ENCODE measurements at places on chromosomes 3 and 15.

- no peak for DNase-seq
Measured at GRCh38 chr15:50189633-50190032, 7.6 kb downstream of the SLC27A2 start.

- DNase-seq = no peak
Measured at GRCh38 chr3:173732237-173732636, 334.7 kb downstream of the NLGN1 start.

- no peak for DNase-seq
Measured at GRCh38 chr3:112602217-112602838, 38.6 kb downstream of the CCDC80 start.

DNA sequence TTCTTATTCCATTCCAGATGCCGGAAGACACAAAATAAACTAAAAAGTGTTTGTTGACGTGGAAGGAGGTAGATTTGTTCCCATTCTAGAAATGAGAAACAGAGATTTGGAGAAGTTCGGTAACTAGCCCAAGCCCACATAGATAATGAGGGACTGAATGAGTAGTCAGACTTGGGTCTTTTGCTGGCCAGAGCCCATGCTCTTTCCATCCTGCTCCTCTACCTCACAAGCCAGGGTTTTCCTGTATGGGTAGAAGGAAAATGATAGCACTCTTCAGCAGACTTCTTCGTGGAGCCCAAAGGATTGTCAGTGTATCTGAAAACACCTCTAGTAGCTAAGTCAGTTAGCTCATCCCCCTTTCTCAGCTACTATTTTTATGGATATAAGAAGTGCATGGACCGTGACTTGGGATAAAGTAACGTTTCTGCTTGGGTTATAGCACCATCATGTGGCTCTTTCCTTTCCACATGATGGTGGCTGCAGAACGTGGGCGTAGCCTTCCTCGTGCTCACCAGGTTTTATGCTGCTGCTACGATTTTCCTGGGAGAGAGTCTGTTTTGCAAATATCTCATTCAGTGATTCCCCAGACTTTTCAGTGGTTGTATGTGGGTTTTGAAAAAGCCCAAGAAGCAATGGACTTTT is 84.6 kb downstream of the DGKG start:
- DNase-seq = no peak

- no peak for DNase-seq
Measured at GRCh38 chr15:44530653-44531052, 6.3 kb upstream of the EIF3J start.

DNA sequence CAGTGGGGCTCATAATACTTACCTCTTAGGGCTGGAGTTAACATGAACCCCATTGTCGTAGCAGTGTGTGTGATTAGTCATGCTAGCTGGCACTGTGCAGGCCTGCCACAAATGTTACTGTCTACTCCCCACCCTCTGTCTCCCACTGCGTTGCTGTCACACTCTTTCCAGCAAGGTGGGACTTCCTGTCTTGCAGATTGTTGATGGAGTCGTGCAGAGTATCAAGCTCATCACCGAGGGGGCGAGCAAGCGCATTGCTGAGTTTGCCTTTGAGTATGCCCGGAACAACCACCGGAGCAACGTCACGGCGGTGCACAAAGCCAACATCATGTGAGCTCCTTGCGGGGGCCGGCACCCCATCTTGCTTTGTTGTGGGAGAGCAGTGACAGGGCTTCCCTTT is 12.9 kb downstream of the IDH3A start:
- no peak for DNase-seq
